ENCODE measurements at places on chromosomes 7 and 10. TPM values are rescaled to one million over a fixed set of nuclear protein-coding genes. Genes with fewer than 3 reads are reported as not detected.
A peak's percentile ranks its signal among the peaks of the same experiment; 100 is the strongest.

DNA sequence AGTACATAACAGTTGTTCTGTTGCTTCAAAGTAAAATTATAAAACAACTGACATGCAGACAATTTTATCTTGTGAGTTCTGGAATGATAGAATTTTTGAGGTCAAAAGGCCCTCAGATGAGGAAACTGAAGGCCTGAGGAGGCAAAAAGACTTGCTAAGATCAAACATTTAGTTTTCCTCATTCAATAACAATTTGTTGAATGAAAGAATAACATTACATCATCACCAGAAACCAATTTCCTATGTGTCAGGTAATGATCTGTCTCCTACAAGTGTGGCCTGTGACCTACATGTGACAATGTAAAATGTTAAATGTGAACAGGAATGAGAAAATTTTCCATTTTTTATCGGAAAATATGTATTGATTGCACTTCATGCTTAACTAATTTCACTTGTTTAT lies 16.6 kb upstream of the ASB4 start:
- DNase-seq, result no peak

DNA sequence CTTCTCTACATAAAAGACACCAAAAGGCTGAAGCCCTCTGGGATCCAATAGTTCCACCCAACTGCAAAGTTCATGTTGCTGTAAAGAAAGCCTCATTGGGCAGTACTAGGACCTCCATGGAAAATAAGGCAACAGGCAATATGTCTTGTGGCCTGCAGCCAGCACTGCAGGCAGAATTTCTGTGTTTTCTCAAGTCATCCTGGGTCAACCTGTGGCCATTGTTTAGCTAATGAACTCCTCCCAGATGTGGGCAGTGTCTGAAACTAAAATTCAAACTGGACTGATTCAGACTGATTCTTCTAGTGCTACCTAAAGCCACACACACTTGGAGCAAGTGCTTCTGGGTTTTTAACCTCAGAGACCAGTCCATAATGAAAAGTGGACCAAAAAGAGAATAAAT lies 141.5 kb downstream of the PPP1R17 start:
- DNase-seq, result no peak

DNA sequence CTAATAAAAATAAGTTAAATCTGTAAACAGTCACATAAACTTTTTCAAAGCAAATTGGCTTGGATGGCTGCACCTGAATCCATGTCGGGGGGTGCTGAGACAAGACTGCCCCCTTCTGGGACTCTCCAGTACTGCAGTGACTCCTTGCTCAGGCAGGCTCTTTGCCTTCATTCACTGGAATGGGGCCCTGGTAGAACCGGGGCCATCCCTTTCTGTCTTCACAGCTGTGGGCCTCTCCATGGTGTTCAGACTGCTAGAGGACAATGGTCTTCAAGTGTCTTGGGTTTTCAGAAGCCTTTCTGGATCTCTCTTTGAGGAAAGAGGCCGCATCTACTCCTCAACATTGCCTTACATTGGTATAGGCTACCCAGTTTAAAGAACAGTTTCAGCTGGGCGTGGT lies 16.1 kb upstream of the IMPDH1 start:
- peak; percentile 61 for DNase-seq

- no peak for DNase-seq
These were observed 37.1 kb downstream of the ATXN7L1 start for GRCh38 chr7:105839266-105839665.

- no peak for DNase-seq
These were observed 55.3 kb downstream of the CPVL start for GRCh38 chr7:29090836-29091601.

GRCh38 chr10:111758593-111758992 lies 425.0 kb downstream of the GPAM start:
- DNase-seq, result no peak

C10orf67 gene
- 0.09 TPM for total RNA-seq

DNA sequence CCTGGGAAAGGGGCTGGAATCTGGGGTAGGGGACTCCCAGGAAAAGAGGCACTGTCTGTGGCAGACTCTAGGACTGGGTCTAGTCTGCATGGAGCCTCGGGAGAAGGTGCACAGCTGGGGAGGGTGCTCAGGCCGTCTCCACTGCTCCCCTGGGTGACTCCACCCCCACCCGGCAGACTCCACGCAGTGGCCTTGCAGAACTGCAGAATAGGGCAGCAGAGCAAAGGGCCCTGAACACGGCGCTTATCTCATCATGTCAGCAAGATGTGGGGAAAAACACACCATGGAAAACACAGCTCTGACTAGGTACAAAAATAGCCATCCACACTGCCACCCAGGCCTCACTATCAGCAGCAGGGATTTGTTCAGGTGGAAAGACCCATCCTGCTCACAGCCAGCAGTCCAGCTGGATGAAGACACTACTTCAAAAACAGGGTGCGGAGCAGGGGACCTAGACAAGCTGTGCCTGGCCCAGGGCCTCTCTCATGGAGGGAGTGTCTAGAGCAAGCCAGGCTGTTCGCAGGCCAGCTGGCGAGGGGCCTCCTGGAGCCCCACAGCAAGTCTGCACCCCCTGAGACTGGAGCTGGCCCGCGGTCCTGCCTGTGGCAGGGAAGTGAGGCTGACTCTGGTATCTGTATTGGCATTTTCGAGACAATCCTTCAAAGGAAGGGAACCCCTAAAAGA lies 11.7 kb downstream of the MAT1A start:
- no peak for DNase-seq

DNA sequence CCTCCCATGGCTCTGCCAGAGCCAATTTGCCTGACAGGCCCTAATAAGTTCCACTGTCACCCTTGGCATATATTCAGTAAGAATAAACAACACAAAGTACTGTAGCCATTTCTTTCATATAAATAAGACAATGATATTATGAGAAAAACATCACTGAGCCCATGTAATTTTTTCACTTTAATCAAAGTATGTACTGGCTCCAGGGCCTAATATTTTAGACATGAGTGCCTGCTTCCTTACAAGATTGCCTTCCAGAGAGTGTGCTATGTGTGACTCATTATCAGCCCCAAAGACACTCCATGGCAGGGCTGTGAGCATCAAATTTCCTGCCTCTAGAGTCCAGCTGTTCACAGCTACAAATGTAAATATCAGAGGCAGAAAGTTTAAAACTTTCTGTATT lies 297.6 kb downstream of the LHFPL3 start:
- DNase-seq, result no peak
